ENCODE measurements at places on chromosomes 7 and 10. TPM values are rescaled to one million over a fixed set of nuclear protein-coding genes. Genes with fewer than 3 reads are reported as not detected.

The ADGRA1 gene
- not detected for total RNA-seq

The MACROH2A2 gene
- total RNA-seq: 42.7 TPM

The CYP2E1 gene
- total RNA-seq: 0.50 TPM

The GPER1 gene
- 1.5 TPM for total RNA-seq

The PPP1R3C gene
- 5.2 TPM for total RNA-seq

The KCNMA1 gene
- 8.4 TPM for total RNA-seq

The NRCAM gene
- 2.4 TPM for total RNA-seq

The ZCWPW1 gene
- total RNA-seq: 2.2 TPM

The ATP6V0E2 gene
- 21.6 TPM for total RNA-seq

The LIPJ gene
- not detected for total RNA-seq

The CYP3A4 gene
- not detected for total RNA-seq

The GHRHR gene
- total RNA-seq: not detected

The MORN4 gene
- 4.2 TPM for total RNA-seq

The PRSS37 gene
- total RNA-seq: not detected

The FAM131B gene
- total RNA-seq: 3.1 TPM

The ATG9B gene
- 0.17 TPM for total RNA-seq

The AGBL3 gene
- not detected for total RNA-seq

The CDHR3 gene
- 0.58 TPM for total RNA-seq

- DNase-seq: no peak
These were observed 9.4 kb downstream of the SH3PXD2A start for GRCh38 chr10:103845972-103846371.

DNA sequence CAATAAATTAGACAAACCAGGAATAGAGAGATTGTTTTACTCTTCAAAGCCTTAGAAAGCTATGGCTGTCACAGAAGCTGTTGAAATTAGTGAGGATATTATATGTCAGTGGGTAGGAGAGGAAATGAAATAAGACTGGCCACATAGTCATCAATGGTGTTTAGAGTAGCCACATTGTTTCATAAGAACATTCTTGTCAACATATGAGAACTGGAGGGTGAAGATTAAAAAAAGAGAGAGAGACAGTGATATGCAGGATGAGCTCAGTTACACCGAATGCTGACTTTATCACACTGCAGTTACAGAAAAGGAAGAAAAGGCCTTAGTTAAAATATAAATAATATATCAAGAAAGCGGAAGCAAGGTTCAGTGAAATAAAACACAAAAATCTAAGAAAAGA is 412.0 kb downstream of the CNTNAP2 start:
- no peak for DNase-seq

DNA sequence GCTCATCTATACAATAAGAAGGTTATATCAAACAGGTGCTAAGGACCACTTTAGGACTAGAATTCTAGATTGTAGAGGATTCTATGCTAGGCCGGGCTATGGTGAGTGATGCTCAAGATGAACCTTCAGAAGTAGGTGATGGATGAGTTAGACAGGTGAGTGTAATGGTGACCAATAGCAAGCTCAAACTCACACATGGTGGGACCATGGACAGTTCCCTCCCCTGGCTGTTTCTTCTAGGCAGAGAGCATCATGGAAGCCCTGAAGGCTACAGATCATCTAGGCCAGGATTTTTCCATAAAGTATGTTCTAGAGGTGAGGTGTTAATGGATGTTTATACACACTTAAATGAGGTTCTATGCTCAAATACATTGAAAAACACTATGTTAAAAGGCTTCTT is 162.2 kb upstream of the WDR11 start:
- DNase-seq: no peak

DNA sequence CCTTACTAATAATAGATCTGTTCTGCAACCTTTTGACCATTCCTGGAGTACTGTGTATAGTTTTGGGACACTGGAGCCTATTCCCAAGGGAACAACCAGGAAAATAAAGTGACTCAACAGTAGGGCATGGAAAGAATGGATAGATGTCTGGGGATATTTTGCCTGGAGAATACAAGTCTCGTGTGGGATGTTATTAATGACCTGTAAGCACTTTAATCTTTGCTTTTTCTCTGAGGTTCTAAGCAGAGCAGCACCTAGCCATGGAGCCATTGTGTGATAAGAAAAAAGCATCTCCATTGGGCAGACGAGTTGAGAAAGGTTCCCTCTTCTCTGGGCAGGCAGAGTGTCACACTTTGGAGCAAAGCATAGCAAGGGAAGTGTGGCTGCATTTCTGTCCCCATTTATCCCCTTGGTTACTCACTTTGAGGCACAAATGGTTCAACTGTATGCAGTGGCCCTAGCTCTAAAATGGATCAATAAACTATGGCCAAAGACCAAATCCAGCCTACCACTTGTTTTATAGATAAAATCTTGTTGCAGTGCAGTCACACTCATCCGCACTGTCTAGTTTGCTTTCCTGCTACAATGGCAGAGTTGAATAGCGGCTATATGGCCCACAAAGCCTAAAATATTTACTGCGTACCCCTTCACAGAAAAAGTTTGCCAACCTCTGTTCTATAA is 21.0 kb upstream of the CCDC71L start:
- DNase-seq: peak; percentile 21

- peak; percentile 40 for DNase-seq
These were observed 2.4 kb downstream of the RBM20 start for GRCh38 chr10:110646417-110647135.

- DNase-seq: no peak
These were observed 60.3 kb upstream of the LBX1 start for GRCh38 chr10:101289541-101289940.

DNA sequence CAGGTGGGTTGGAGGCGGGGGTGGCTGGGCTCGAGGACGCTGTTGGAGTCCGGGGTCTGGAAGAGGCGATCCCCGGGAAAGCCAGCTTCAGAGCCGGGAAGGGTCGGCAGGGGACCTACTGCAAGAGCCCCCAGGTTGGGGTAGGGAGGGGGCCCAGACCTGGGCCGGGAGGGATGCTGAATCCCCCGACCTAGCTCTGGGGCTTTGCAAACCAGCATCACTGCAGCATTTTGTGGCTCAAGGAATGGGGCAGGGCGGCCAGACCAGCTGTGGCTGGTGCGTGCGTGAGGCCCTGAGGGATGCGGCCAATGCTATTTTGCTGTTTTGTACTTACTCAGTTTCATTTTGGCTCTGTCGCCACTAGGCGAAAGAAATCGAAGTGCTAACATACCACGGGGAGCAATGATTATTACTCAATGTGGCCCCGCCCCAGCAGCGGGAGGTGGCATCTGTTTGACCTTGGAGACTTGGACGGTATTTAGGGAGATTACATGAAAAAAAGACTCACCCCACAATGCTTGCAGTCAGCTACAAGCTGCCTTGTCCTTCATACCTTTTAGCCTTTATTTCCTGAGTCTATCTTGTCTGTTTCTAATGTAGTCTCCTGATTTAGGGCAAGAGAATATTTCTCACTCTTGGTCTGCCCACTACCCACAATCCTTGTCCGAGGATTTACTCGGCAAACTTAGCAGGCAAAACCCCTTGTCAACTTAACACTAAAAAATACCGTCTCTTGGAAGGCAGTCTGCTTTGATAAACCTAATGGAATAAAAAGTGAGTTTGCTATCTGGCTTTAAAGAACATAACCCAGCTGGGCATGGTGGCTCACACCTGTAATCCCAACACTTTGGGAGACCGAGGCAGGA is 16.2 kb downstream of the HSPB1 start:
- DNase-seq: peak; percentile 88

- peak; percentile 49 for DNase-seq
These were observed 46.3 kb downstream of the KIAA1549 start for GRCh38 chr7:138934861-138935260.

DNA sequence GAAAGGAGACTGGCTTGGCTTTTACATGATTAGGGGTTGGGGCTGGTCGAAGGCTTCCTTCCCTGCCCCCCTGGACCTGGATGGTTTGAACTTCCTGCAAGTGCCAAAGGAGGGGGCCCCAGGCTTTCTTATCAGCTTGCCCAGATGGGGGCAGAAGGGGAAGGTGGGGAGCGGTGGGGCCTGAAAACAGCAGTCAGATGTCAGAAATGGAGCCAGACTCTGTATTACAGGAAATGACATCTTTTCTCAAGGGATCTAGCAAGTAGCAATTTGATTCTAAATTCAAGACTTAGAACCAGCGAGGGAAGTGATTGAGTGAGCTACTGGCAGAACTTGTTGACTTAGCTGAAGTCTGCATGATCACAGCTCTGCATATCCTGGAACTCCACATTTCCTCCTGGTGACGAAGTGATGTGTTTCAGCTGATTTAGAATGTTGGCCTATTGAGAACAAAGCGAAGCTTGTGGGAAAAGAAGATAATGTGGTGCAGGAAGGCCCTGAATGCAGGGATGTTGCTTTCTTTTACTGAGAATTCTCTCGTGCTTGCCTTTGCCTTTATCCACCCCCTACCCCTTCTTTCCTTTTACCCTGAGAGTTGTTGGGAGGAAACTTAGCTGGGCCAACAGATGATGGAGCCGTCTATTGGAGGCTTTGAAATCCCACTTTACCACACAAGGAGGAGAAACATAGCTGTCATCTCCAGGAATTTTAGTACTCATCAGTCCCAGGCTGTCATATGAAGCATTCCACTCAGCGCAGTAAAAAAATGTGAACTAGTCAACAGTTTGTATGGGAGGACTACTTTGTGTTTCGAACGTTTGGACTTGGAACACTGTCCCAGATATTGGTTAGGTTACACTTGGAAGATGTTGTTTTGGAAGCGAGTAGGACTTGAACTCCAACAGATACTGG is 43.2 kb downstream of the CCNY start:
- no peak for DNase-seq

DNA sequence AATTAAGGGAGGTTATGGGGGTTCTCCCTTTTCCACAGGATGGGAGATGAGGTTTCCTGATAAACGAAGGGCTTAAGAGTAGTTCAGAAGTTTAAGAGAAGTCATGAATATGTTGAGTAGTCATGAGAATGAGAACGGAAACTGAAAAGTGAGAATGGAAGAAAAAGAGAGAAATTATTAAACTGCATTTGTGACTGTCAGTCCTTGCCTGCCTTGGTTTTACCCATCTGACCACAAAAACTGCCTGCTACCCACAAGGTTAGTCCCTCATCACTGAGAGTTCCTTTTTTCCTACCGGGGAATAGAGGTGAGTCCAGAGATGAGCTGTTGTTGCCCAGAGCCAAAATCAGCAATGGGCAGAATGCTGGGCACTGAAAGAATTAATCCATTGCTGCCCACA is 174.1 kb upstream of the BET1 start:
- DNase-seq: no peak

- DNase-seq: no peak
These were observed 2.4 kb upstream of the EGR2 start for GRCh38 chr10:62818426-62819011.

GRCh38 chr10:47257396-47258120 is 42.4 kb upstream of the GDF10 start:
- DNase-seq: peak; percentile 61

DNA sequence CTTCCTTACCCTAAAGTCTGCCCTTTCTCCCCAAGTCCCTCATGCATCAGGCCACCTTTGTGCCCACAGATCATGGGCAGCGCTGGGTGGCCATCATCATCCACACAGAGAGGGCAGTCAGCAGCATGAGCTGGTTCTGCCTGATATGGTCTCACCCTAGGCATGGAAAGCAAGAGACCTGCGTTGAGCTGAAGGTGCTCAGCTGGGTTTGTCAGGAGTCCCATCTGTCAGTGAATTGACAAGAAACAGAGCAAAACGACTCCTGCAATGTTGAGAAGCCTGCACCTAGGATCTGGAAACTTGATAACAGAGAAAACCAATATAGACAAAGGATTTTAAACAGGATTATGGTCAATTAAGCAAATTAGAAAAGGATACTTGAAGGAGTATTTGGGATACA is 242.7 kb upstream of the PRSS1 start:
- no peak for DNase-seq

DNA sequence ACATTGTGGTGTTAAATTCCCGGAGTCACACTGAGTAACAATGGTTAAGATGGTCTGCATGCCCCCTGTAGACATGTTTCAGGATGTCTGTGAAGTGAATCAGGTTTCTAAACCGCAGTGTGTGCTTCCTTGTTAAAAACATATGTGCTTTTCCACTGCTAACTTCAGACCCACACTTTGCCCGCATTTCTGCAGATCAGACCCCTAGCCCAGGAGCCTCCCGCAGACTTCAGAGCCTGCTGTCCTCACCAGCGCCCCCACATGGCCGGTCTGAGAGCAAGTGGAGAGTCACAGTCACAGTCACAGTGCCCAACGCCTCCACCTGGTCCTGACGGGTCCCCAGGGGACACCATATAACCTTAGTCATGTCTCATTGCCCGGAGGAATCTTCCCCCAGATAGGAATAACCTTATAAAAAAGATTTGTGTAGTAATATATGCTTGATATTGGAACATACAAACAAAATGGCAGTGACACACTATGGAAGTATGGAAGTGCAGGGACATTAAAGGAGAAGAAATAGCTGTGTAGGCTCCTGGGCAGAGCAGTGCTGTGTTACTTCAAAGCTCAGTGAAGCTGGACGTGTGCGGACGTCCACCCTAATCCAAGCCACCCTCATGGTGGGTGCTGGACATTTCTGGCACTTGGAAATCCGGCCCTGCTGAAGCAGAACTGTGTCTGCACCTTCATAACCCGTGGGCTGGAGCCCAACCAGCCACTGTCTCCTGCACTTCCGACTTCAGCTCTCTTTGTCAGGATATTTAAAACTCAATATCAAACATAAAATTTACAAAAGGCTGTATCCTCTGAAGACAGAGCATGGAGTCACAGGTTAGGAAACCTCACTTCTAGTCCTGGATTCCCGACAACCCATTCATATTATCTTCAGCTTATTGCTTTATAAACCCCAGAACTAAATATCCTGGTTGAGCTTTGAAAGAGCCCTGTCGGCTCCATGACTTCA is 29.0 kb downstream of the GSTO2 start:
- DNase-seq: no peak

GRCh38 chr7:24833549-24833948 is 76.3 kb upstream of the GSDME start:
- DNase-seq: no peak

- no peak for DNase-seq
These were observed 63.3 kb downstream of the ZNF777 start for GRCh38 chr7:149397470-149398043.

DNA sequence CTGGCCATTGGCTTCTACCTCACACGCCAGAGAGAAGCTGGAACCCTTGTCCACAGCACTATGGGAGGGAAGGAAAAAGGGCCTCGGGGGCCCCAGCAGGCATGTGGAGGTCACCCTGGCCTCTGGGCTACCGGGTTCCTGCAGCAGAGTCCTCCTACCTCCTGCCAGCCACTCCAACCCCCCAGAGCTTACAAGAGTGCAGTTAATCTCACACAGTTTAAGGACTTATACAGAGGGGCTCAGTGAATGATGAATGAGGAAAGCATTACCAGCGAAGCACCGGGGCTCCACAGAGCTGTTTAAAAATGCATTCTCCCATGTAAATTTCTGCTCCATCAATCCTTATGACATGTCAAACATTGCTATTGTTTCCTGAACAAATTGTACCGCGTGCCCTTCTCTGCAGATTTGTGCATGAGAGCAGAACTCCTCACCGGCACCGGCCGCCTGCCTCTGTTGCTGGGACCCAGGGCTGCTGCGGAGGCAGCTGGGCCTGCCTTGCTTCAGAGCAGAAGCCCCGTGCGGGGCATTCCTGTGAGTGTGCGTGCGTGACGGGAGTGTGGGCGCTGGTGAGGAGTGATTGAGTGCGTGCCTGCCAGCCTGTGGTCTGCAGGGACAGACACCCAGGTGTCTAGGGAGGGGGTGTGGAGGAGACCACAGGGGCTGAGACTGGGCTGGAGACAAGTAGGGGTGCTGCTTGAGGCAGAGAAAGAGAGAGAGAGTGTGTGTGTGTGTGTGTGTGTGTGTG is 52.8 kb downstream of the C10orf105 start:
- DNase-seq: no peak
